Stimulated activated CD4-positive, alpha-beta T cell treated with anti-CD3 and anti-CD28 coated beads, Interleukin-1b, Interleukin-23, amount 100 ng/mL, for 1 hour (primary cell): ENCODE measurements at places on chromosomes 13 and 19.

DNA sequence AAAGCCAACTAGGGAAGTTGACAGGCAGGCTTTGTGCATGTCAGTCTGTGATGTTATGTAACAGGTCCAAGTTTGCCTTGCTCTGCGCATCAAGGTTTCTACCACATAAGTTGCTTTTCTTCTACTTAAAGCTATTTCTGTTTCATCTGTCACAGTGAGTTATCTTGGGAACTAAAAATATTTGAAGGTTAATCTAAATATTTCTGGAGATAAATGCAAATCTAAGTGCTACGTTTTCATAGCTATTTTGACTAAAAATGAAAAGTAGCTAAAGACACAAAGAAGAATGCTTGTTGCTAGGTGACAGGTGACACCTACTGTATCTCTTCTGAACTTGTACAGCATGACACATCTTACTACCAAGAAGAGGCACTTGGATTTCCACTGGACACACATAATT, 135.6 kb downstream of the KLF12 start:
- no peak for DNase-seq

- DNase-seq, result no peak
Observed at GRCh38 chr13:31850041-31850555, 110.8 kb downstream of the RXFP2 start.

- no peak for DNase-seq
Observed at GRCh38 chr19:9498183-9498902, at the start of gene ZNF560. Gene ZNF560 (minus strand): TSS chr19:9498616. CDS start chr19:9475313, 23,303 bp downstream.

GRCh38 chr13:24502533-24503378, 9.8 kb downstream of the PARP4 start:
- DNase-seq, result no peak

- DNase-seq, result no peak
Observed at GRCh38 chr13:22235950-22236290, 565.0 kb downstream of the FGF9 start.

GRCh38 chr13:72849571-72849970, 67.6 kb downstream of the PIBF1 start:
- no peak for DNase-seq

GRCh38 chr19:3179739-3180293, 1.2 kb downstream of the S1PR4 start:
- DNase-seq, result no peak

GRCh38 chr13:30748717-30749116, 13.4 kb downstream of the ALOX5AP start:
- DNase-seq, result no peak

GRCh38 chr13:93847162-93847561, 620.6 kb downstream of the GPC6 start:
- DNase-seq, result no peak

DNA sequence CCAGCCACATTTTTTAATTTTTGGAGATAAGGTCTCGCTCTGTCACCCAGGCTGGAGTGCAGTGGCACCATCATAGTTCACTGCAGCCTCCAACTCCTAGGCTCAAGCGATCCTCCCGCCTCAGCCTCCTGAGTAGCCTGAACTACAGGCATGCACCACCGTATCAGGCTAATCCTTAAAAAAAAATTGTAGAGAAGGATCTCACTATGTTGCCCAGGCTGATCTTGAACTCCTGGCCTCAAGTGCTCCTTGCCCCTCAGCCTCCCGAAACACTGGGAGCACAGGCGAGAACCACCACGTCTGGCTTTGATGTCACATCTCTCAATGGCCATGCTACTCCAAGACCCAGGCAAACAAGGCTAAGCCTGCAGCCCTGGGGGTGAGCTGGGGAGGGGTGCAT, 21.2 kb downstream of the PRKCSH start:
- no peak for DNase-seq

DNA sequence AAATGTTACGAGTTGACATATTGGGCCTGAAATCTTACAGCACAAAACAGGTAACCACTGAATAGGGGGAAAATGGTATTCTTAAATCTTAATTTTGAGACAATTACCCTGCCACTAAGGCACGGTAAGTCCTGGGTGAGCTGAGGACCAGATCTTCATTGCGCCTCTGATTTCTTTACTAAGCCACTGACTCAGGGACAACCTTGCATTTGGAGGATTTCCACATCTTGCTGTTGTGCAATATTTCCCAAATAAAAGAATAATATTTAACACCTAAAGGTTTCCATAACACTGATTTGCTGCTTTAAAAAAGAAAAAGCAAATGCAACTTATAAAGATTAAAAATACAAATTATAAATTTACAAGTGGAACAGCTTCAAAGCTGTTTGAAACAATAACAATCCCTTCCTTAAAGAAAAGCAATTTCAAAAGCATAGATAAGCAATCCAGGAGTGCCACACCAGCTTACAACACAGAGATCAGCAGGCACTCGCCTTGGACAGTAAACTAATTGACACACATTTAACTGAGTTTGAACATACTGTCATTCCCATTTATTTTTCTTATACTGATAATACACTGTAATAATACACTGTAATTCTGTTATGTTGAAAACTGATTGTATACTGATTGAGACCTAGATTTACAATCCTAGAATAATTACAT, 79.6 kb upstream of the DOCK9 start:
- DNase-seq, result no peak

GRCh38 chr19:53511933-53512374, 26.0 kb upstream of the ZNF331 start:
- peak; percentile 11 for DNase-seq

DNA sequence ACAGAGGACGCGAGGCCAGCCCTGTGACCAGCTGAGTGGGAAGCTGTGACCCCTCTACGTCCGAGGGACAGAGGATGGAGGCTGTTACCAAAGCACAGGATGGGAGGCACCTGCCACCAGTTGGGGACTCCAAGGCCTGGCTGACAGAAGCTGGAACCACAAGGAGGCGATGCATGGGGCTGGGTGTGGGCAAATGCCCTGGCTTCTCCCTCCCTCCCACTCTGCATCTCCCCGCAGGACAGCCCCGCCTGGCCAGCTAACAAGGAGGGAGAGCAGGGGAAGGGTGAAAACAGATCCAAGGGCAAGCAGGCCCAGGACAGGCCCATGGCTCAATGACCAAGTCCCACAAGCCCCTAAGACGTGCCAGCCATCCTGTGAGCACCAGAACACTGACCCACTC, 28.6 kb downstream of the AKT2 start:
- no peak for DNase-seq

DNA sequence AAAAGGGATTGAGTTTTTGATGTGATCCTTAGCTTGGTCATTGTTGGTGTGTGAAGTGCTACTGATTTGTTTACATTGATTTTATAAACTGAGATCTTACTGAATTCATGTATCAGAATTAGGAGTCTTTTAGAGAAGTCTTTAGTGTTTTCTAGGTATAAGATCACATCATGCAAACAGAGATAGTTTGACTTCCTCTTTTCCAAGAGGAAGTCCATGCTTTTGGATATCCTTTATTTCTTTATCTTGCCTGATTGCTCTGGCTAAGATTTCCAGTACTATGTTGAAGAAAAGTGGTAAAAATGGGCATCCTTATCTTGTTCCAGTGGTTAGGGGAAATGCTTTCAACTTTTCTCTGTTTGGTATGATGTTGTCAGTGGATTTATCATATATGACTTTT, 561.2 kb upstream of the SLITRK1 start:
- no peak for DNase-seq

- peak; percentile 84 for DNase-seq
Observed at GRCh38 chr19:12676384-12676792, 5.3 kb downstream of the DHPS start.

DNA sequence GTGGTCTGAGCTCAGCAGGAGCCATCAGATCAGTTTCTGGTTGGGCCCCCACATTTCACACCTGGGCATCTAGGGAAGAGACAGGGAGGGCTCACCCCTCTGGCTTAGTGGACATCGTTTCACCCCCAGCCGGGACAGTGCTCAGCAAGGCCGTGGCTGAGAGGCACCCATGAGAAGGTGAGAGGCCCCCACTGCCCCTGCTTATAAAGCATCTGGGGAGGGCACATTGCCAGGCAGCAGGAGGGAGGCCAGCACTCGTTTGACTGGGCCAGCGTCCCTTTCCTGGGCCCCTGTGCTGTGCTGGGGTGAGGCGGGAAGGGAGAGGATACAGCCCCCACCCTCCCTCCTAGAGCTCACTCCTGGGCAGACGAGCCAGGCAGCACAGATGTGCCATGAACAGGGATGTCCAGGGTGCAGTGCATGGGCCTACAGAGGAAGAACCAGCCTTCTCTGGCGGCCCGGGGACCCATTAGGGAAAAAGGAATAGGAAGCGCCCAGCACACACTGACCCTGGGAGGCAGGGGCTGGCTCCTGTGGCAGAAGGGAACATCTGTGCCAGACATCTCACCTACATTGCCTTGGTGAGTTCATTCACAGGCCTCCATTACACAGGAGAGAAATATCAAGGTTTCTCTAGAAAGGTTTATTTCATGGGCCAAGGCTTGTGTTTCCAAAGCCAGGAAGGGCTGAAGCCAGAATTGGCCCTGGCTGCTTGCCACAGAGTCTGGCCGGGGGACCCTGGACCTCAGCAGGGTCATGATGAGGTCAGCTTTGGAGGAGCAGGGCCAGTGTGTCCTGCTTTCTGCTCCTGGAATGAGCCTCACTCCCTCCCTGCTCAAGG, 7.7 kb downstream of the AP1M1 start:
- DNase-seq, result no peak

DNA sequence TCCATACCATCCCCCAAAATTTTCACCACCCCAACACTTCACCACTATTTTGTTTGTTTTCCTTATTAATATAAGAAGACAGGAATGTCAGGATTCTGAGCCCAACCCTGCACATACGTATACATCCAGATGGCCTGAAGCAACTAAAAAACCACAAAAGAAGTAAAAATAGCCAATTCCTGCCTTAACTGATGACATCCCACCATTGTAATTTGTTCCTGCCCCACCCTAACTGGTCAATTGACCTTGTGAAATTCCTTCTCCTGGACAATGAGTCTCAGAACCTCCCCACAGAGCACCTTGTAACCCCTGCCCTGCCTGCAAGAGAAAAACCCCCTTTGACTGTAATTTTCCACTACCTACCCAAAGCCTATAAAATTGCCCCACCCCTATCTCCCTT, 132.5 kb downstream of the ZNF675 start:
- no peak for DNase-seq

GRCh38 chr13:55577082-55577846, 1563.5 kb upstream of the PRR20A start:
- no peak for DNase-seq

DNA sequence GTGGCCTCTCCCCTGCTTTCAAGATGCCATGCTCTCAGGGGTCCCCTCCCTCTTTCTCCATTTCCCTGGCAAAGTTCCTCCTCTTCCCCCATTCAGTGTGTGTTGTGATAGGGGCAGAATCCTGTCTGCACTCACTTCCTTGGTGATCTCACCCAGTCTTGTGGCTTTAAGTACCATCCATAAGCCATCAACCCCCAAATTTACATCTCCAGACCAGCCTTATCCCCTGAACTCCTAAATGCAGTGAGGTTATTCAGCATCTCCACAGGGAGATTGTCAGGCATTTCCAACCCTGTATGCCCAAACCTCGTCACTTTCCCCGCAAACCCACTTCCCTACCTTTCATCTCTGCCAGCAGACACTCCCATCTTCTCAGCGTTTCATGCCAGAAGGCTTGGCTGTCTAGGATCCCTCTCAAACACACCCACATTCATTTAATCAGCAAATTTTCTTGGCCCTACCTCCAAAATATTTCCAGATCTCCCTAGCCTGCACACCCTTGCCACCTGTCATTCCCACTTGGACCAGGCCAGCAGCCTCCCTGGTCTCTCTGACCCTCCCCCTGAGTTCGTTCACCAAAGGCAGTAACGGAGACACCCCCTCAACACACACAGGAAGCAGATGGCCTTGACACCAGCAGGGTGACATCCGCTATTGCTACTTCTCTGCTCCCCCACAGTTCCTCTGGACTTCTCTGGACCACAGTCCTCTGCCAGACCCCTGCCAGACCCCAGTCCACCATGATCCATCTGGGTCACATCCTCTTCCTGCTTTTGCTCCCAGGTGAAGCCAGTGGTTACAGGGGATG, at the start of gene HCST:
Gene HCST (plus strand): TSS at position 676 of the 808 bp plus-strand sequence. CDS start 65 bp downstream, at position 741.
- no peak for DNase-seq

GRCh38 chr13:31248361-31248760, 48.6 kb downstream of the B3GLCT start:
- no peak for DNase-seq

- no peak for DNase-seq
Observed at GRCh38 chr19:30173593-30174356, 198.4 kb upstream of the ZNF536 start.

DNA sequence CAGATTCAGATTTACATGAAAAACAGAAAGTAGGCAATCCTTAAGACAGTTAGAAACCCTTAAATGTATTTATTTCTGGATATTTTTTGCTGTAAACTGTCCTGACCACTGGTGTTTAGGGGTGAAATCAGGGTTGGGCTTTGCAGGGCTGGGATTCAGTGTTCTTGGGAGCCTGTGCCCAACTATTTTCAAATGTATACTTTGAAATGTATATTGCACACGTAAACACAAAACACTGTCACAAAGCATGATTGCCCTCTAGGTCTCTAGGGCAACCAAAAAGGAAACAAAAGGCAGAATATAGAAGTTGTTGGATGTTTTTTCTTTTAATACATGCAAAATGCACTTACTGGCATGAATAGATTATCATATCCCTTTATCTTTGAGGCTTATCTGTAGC, 1185.4 kb downstream of the DIAPH3 start:
- no peak for DNase-seq

DNA sequence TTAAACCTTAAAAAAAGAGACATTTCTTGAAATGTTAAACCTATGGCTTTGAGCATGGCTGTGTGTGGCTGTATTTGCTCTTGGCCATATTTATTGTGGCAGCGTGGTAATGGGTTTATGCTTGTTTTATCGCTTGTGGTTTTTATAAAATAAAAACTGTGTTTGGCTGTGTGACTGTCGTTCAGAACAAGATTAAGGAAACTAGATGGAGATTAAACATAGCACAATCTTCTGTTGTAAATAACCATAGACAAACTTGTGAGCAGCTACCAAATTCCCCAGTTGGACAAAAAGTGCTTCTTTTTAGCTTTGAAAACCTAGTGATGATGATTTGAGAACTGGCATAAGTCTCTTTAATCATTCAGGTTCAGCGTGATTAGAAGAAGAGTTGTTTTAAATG, 191.0 kb downstream of the GGACT start:
- DNase-seq, result no peak

DNA sequence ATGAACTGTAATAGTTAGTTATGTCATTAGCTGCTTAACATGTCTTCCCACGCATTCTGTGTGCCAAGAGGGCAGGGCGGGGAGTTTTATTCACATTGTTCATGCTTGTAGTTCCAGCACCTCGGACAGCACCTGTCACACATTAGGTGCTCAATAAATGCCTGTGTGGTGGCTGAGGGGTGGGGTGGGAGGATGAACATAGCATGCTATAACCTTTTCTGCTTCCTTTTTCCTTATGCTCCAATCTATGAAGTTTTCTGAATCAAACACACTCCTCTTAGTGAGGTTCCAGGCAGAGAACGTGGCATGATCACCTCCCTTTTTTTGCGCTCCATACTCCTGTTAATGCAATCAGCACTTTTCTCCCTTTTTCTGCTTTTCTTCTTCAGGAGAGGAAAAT, 15.8 kb upstream of the PTPRS start:
- DNase-seq, result no peak

GRCh38 chr19:8688930-8689329, 9.7 kb downstream of the ACTL9 start:
- no peak for DNase-seq
